ENCODE measurements at places on chromosomes 1 and 21.

- no peak for DNase-seq
These were observed 430 bp downstream of the FAM167B start for GRCh38 chr1:32247452-32247851.

DNA sequence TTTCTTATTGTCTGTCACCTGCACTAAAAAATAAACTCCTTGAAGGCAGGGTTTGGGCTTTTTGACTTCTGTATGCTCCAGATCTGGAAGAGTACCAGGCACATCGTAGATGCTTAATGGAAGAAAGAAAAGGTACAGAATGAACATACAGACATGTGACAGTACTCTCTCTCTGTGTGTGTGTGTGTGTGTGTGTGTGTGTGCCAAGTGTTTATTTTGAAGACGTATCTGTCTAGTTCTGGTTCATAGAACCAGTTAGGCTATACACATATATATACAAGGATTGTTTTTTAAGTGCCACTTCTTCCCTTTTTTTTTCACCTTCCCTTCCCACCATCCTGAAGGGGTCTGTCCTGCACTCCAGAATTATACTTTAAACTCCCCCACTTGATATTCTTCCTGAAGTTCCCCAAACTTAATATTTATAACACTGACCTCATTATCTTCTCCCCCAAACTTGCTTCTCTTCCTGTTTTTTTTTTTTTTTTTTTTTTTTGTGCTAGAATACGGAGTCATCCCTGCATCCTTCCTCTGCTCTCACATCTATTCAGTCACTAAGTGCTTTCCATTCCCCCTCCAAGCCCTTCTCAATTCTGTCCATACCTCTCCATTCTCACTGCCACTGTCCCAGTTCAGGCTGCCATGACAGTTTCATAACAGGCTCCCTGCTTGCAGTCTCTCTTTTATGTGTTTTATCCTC, 5.4 kb upstream of the KCNA3 start:
- no peak for DNase-seq

DNA sequence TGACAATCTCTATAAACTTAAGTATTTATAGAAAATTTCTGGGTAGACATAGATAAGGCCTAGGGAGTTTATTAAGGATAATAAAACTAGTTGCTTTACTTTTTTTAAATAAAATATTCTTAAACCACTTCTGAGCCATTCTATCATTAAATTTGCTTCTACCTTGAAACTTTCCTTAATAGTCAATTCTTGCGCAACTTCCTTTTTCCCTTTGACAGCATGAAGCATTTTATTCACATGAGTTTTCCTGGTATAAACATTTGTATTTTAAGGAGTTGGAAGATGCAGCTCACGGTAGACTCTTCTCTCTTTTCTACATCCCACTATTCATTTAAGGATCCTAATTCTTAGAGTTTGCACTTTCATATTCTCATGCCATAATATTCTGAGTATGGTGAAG, 75.8 kb upstream of the DPH5 start:
- DNase-seq, result no peak

GRCh38 chr1:77308889-77309621, 27.2 kb downstream of the AK5 start:
- DNase-seq, result no peak

DNA sequence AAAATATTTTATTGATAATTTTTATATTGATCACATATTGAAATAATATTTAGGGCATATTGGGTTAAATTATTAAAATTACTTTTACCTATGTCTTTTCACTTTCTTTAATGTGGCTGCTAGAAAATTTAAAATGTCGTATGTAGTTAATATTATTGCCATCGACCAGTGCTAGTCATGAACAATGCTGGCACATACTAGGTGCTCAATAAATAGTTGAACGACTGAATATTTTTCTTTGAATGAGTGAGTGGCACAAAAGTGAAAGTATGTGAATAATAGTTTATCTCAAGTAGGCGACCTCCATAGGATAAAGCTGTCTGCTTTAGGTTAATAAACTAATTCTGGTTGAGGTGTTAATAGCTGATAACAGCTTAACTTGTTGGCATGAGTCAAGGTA, 150.8 kb upstream of the FGGY start:
- no peak for DNase-seq
